Stimulated activated CD4-positive, alpha-beta T cell treated with anti-CD3 and anti-CD28 coated beads, Interleukin-2, amount 100 ng/mL, for 48 hours (primary cell): ENCODE measurements at places on chromosomes 1 and 21.

DNA sequence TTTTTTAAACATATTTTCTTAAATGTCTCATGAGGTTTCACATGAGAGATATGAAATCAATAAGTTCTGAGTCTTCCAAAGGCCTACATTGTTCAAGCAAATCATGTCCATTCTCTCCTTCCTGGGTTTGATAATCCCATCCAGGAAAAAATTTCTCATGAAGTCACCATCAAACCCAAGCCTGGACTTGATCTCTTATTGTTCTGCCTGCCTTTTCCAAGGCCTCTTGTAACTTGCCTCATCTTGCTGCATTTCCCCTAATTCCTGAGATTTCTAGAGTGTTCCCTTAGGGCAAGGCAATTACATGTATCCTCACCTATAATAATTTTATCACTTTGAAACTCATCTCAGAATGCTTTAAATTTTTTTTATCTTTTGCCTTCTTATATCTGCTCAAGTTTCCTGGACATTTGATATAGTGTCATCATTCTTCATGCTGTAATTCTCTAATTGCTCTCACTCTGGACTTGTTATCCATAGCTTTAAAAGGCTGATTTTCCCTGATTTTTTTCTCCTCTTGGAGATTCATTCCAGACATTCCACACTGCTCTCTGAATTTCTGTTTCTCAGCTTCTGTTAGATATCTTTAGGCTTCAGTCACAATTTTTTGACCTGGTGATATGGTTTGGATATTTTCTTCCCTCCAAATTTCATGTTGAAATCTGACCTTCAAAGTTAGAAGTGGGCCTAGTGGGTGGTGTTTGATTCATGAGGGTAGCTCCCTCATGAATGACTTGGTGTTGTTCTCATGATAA, 126.4 kb downstream of the LRRC7 start:
- DNase-seq: no peak

GRCh38 chr1:75953461-75953860, 21.3 kb upstream of the ASB17 start:
- no peak for DNase-seq

DNA sequence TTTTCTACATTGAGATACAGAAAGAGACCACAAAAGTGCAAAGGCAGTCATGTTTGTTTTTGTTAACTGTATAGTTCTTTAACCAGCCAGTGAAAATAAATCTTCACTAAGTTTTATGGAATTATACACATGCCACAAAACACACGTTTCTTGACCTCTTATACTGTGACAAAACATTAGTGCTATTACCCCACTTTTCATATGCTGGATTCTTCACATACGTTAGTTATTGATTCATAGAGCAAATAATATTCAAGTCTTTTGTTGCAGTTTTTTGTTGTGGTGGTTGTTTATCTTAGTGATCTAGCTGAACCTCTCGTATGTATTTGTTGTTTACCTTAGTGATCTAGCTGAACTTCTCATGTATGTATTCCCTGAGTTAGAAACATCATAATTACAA, 28.0 kb downstream of the LYPLAL1 start:
- no peak for DNase-seq

- no peak for DNase-seq
Measured at GRCh38 chr1:59237900-59238299, 59.0 kb upstream of the FGGY start.

DNA sequence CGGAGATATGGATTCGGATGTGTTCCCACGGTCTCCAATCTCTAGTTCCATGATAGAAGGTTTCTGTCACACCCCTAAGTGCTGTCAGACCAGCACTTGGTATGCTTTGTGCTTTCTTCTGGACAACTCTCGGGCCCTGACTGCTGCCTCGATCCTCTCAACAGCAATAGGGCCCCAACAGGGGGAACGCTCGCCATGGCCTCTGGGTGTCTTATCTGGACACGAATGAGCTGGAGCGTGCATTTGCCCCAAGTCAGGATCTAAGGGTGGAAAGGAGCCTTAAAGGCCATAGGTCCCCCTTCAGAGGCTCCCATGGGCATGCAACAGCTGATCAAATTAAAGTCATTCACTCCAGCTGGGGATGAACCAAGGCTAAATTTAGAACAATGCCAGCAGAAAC, 76.8 kb downstream of the TCP10L start:
- no peak for DNase-seq

DNA sequence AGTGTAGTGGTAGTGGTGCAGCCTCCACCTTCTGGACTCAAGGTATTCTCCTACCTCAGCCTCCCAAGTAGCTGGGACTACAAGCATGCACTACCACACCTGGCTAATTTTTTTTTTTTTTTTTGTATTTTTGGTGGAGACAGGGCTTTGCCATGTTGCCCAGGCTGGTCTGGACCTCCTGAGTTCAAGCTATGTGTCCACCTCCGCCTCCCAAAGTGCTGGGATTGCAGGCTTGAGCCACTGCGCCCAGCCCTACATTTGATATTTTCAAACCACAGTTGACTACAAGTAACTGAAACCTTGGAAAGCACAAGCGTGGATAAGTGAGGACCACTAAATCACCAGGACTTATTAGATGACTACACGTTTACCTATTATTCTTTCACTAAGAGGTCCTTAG, 10.0 kb upstream of the PDPN start:
- no peak for DNase-seq

- no peak for DNase-seq
Measured at GRCh38 chr1:44811234-44811633, 2.9 kb downstream of the BTBD19 start.

DNA sequence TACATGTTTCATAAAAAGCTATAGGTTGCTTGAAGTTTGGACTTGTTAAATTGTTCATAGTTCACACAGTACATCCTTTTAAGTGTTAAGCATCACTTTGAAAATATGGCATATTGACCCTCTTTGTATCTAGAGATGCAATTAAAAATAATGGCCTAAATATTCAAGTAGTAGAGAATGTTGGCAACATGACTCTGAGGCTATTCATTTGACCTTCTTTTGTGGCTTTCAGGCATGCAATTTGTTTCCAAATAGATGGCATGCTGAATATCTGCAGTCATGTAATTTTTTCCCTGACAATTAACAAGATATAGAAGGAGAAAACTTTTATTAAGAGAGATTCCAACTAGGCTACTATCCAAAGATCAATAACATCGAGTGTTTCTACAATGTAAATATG, 230.5 kb upstream of the ZRANB2 start:
- no peak for DNase-seq

- DNase-seq: no peak
Measured at GRCh38 chr1:90371448-90371813, 345.7 kb downstream of the BARHL2 start.

GRCh38 chr1:24899581-24900485, 30.2 kb downstream of the RUNX3 start:
- no peak for DNase-seq

GRCh38 chr1:193543259-193543658, 356.8 kb upstream of the B3GALT2 start:
- no peak for DNase-seq

DNA sequence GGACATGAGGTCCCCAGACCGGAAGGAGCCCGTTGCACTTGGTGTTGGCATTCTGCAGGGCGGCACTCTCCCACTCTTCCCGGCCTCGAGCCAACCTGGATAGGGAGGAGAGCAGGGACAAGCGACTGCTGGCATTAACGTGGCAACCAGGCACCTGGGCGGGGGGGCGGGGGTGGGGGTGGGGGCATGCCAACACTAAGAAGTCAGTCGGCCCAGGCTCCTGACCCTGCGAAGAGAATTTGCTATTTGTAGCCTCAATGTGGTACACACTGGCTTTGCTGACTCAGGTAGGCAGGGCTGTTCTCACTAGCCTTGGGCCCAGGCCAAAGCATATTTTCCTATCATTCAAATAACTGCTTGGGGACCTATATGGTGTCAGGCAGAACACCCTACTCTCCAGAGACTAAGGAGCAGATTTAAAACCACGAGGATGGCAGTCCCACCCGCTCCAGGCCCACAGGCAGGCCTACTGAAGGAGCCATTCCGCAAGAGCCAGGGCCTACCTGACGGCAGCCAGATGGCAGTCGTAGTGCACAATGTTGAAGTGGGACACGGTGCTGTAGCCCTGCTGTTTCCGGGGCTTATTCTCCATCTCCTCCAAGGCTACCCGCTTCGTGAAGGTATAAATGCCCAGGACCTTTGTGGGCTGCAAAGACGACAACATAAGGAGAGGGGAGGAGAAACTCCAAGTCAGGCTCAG, 123.7 kb downstream of the UBR4 start:
- DNase-seq: no peak

DNA sequence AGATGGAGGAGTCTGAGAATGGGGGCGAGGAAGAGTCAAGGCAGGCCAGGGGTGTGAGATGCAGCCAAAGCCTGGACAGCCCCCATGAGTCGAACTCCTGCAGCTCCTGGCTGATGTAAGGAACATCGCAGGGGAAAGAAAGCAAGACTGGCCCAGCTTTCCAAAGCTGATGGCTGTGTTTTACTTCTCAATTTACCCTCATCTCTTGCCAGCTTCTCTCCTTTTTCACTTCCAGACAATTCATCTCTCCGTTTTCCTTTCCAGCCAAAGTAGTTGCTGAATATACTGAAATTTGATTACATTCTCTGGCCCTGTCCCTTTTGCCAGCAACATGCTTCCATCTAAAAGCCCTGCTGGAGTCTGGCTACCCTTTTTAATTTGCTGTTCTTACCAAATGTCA, 40.0 kb upstream of the UBE2U start:
- DNase-seq: no peak

- no peak for DNase-seq
Measured at GRCh38 chr1:207003210-207003609, 29.3 kb downstream of the C1orf116 start.

- DNase-seq: no peak
Measured at GRCh38 chr1:184461321-184461720, 74.5 kb downstream of the C1orf21 start.

DNA sequence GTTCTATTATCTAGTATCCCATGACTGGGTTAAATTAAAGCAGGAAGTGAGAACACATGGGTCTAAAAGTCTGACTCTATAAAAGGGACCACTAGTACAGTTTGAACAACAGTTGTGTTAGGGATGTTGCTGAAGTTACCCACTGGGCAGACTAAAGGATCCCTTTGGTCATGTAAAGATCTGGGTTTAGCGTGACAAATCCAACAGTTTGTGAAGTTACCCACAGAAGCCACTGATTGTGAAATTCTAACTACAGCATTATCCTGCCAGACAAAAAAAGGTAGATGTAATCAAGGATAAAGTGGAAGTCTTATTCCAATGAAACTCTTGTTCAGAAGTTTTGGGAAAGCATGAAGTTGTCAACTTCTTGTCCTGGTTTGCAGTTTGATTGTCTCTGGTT, 5.7 kb downstream of the QSOX1 start:
- DNase-seq: no peak

GRCh38 chr1:156914440-156914856, 6.0 kb upstream of the LRRC71 start:
- no peak for DNase-seq

- no peak for DNase-seq
Measured at GRCh38 chr1:165063181-165063965, 293.1 kb downstream of the LMX1A start.

DNA sequence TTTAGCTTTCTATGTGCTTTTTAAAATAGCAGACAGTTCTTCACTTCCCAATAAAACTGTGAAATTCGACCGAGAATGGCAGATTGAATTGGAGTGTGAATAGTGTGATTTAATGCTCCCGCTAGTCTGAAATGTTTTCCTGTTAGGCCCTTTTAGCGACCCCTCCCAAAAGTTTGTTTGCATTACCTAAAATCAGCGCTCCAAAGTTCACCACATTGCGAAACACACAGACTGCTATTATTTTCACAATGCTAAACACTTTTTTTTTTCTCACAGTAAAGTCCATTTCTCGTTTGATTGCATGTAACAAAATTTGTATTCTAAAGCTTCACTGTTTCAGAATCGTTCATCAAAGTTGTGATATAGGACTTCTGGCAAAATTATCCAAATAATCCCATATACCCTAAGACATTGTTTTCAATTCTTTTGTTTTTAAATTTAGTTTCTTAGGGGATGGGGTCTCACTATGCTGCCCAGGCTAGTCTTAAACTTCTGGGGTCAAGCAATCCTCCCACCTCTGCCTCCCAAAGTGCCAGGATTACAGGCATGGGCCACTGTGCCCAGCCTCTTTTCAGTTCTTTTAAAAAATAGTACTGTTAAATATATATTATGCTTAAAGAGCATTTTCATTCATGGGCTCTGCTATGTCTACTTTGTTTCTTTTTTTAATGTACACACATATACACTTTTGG, 76.5 kb upstream of the USH2A start:
- DNase-seq: no peak

DNA sequence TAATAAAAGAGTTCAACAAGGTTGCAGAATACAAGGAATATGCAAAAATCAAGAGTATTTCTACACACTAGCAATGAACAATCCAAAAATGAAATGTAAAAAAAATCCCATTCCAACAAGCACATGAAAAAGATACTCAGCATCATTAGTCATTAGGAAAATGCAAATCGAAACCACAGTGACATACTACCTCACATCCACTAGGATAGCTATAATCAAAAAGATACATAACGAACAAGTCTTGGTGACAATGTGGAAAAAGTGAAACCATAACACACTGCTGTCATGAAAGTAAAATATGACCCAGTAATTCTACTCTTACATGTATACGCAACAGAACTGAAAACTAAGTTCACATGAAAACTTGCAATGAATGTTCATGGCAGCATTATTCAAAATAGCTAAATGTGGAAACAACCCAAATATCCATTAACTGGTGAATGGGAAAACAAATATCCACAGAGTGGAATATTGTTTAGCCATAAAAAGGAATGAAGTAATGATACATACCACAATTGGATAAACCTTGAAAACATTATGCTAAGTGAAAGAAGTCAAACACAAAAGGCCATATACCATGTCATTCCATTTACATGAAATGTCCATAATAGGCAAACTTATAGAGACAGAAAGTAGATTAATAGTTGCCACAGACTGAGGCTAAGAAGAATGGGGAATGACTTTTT, 34.3 kb downstream of the PIK3R3 start:
- no peak for DNase-seq

- no peak for DNase-seq
Measured at GRCh38 chr1:16075337-16076030, 2.0 kb upstream of the FAM131C start.

DNA sequence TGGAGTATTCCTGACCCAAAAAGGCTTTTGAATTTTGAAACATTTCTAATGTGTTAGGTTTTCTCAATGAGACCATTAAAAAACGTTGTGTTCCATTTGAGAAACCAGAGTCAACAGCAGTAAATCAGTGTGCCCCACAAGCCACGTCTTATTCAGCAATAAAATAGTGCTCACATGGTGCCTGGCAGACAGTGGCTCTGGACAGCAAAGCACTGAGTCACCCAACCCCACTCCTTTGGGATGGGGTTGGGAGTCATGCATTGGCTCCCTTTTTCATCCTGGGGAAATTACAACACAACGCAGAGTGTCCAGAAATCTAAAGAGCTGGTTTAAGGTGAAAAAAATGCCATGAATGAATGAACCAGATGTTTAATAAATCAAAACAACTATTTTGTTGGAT, 46.5 kb downstream of the KCNJ15 start:
- DNase-seq: no peak
